ENCODE measurements at places on chromosomes 16 and 17. TPM values are rescaled to one million over a fixed set of nuclear protein-coding genes. Genes with fewer than 3 reads are reported as not detected.

DNA sequence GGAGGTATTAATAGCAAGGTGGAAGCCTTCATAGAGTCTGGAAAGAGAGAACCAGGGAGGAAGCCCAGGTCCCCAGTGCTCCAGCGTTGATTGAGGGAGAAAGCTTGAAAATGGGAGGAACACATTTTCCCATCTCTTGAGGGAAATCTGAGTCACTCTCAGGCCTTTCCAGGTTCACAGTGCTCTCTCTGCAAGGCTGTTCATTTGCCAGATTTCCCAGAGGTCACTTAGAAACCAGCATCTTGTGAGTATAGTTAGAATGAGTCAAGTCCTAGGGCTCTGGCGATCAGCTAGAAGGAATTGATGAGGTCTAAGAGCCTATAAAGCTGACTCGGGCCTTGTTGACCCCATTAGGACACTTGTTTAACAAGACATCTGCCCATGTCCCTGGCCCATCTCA lies 17.7 kb upstream of the ZNF594 start:
- DNase-seq, result no peak

DNA sequence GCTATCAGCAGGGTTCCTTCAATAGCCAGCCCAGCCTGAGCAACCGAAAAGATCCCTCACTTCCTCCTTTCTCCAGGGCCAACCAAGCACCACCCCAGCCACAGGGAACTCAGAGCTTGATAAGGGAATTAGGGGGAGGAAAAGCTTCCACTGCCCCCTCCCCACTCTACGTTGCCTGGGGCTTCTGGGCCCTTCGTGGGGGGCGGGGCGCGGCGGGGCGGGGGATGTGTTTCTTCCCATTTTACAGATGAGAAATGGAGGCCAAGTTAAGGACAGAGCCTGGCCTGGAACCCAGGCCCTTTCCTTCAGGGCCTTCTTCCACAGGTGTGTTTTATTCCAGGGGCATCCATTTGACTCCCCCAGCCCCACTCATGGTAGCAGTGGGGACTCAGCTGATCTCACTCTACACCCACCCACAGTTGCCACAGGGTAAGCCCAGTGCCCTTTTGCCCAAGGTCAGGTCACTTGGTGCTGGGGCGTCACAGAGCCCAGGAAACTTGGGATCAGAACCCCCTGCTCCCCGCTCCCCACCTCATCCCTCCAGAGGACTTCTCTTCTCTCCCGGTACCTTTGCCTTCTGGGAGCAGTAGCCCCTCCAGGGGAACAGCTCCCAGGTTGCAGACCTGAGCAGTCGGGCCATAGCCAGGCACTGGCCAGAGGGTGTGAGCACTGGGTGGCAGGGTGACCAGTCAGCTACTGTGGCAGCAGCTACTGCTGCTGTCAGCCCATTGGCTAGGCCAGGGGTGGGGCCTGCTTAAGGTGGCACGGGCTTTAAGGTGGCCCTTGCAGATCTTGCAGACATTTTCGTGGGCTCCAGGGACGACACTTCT lies at the start of gene LDHD:
Gene LDHD, minus strand, starts transcription at position 700 of the 830 bp plus-strand sequence. Its CDS starts 60 bp downstream, at position 640.
- peak; percentile 90 for DNase-seq

GRCh38 chr16:58148526-58148925 lies 19.3 kb upstream of the CFAP20 start:
- no peak for DNase-seq

DNA sequence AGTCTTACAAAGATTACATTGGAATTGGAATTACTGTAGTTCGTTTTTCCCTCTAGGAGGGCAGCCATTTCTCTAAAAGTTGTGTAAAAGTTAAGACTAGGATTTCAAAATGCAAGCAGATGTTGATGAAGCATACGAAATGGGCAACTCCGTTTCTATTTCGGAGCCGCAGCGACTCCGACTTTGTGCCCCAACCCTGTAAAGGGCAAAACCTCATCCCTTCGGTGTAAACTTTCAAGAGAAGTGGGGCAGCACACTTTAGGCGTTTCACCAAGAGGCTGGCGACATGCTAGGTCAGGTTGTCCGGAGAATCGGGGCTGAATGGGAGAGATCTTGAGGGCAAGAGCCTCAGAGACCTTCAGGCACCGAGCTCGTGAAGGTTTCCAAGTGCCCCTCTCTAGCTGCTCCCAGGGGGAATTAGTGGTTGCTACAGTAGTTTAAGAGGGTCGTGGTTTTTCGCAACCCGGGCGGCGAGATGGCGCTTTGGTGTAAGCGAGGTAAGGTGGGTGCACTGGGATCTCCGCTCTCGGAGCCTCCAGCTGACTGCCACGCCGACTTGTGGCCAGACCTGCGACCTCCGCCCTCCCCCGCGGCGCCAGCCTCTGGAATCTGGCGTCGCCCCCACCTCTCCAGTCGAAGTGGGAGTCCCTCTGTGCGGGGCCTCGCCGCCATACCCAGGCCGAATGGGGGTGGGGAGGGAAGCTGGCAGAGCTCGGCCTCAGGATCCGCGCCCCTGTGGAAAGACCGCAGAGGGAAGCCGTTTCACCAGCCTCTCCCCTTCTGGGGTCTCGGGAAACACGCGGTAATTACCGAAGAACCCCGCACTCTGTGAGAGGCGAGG lies 1.0 kb upstream of the HEXIM2 start:
- DNase-seq, result peak; percentile 89

The KRTAP4-1 gene
- total RNA-seq, result not detected

DNA sequence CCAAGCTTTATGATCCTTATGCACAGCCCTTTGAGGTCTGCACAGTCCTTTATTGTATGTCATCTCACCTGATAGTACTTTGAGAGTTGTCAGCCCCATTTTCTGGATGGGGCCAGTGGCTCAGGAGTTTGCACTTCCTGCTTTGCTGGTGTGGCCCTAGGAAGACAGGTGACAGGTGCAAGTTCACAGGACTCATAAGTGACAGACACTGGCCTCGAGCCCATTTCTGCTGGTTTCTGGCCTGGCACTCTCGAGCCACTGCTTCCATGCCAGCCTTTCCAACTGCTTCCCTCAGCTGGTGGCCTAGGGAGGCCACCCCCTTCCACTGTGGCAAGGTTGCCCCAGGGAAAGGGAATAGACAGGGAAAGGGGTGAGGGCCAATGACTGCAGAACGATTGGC lies 84.4 kb upstream of the CCL1 start:
- no peak for DNase-seq

The KRT33B gene
- total RNA-seq, result not detected

DNA sequence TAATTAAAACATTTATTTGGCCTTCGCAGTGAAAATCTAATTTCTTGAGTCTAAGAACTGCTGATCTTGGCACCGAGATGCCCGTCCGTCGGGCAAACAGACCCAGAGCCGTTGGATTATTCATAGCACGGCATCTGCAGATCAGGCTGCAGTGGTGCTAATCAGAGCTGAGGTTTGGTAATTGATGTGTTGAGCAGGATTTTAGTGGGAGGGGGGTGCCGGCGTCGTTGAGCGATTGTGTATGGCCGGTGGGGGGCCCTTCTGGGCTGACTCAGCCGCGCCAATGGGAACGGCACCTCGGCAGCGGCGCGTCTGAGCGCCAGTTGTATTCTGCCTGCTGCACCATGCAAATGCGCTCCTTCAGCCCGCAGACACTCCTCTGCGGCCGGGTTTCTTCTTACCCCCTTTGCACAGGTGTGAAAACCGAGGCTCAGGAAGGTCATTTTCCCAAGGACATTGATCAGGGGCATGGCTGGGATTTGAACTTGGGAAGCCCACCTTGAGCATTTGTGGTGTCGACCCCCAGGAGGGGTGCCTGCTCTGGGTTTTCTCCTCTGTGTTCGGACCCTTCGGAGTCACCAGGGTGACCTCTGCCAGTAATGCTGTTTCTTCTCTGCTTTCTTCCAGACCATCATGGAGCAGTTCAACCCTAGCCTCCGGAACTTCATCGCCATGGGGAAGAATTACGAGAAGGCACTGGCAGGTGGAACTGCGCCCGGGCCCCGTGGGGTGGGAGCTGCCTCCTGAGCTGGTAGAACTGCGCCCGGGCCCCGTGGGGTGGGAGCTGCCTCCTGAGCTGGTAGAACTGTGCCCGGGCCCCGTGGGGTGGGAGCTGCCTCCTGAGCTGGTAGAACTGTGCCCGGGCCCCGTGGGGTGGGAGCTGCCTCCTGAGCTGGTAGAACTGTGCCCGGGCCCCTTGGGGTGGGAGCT lies 18.4 kb downstream of the BAIAP2 start:
- no peak for DNase-seq

The ADAP2 gene
- 28.1 TPM for total RNA-seq

DNA sequence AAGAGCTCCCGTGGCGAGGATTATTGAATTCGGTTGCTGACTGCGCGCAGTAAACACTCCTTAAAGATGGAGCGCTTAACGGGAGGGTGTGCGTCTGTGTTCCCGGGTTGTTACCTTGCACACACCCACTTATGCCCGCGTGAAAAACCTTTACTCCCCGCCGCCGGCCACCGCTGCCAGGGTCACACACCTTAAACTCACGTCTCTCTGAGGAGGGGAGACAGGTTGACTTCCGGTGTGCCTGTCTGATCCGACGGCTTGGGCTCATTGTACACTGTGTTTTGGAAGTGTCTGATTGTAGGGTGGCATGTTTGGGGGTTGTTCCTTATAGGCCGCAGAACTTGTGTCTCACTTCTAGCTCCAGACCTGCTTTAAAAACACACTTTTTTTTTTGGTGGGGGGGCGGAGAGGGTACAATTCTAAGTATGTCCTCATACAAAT lies 66.8 kb downstream of the KPNA2 start:
- DNase-seq, result no peak

DNA sequence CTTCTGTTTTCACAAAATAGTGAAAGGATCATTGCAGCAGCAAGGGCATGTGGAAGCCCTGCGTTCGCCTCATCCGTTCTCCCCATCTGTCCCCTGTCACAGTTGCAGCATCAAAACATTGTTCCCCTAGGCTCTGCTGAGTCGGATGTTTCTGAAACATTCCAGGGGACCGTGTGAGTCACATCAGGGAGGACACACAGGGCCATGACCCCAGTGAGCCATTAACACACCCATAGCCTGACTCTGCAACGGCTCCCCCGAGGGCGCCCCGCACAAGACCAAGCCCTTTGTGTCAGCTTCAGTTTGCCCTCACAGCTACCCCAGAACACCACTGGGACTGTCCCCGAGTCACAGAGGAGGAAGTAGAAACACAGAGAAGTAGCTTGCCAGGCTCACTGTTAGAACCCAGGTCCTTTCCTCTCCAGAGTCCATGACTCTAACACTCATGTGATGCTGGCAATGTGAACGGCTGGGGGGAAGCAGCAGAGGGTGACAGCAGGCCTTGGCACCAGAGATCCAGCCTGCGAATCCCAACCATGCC lies 63.3 kb upstream of the HSBP1 start:
- DNase-seq, result peak; percentile 87

- DNase-seq, result peak; percentile 87
Measured at GRCh38 chr17:46878055-46878454, 26.7 kb downstream of the WNT9B start.

The CSH2 gene
- total RNA-seq, result not detected

DNA sequence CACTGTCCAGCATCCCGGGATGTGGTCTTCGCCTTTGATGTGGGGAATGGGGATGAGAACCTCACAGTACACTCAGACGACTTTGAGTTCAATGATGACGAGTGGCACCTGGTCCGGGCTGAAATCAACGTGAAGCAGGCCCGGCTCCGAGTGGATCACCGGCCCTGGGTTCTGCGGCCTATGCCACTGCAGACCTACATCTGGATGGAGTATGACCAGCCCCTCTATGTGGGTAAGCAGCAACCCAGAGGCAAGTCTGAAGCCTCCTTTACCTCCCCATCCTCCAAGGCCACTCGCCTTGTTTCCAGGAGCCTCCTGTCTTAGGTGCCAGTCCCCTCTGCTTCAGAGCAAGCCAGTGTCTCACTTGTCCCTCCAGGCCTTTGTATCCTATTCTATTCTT lies 10.2 kb downstream of the CNTNAP1 start:
- no peak for DNase-seq

DNA sequence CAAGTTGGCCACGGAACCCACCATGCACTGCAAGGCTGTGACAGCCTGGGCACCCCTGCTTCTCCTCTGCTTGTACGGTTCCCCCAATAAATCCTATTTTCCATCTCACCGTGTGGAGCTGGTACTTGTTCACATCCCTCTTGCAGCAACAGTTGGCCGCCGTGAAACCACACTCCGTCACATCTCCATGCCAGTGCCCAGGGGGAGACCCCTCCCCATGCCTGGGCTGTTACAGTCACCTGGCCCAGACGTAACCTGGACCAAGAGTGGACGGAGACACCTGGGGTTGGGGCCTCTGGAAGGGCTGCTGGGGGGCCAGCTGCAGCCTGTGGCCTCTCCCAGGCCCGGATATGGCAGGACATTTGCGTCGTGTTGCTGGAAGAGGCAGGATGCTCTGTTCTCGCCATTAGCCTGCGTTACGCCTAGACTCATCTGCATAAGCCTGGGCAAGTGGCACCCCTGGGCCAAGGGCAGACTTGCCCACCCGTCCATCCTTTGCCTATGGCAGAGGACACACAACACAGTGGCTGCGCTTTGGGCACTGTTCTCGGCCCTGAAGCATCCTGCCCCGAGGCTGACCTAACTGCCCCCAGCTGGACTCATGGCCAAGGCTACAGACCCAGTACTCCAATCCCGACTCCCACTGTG lies 14.2 kb upstream of the KREMEN2 start:
- DNase-seq, result peak; percentile 77

- peak; percentile 86 for DNase-seq
Measured at GRCh38 chr16:15976929-15977637, 27.7 kb downstream of the ABCC1 start.

- DNase-seq, result no peak
Measured at GRCh38 chr17:57338257-57338914, 82.1 kb downstream of the MSI2 start.

GRCh38 chr17:13352747-13353415 lies 248.8 kb downstream of the HS3ST3A1 start:
- DNase-seq, result no peak

- DNase-seq, result peak; percentile 83
Measured at GRCh38 chr16:89004209-89004831, 27.3 kb upstream of the CBFA2T3 start.

GRCh38 chr17:34360601-34361270 lies 2.3 kb downstream of the CCL1 start:
- no peak for DNase-seq

The CD300LF gene
- 3.1 TPM for total RNA-seq

- no peak for DNase-seq
Measured at GRCh38 chr17:41555105-41555887, 16.6 kb downstream of the KRT9 start.

- no peak for DNase-seq
Measured at GRCh38 chr17:28326114-28326513, 7.1 kb downstream of the TMEM97 start.

GRCh38 chr17:5677620-5678019 lies 93.3 kb upstream of the NLRP1 start:
- no peak for DNase-seq

Measured in posterior vena cava (tissue), 2 donors.